A549 treated with dexamethasone at 1 μM for 4 hours (cell line): ENCODE measurements at places on chromosomes 16 and 17. TPM values are rescaled to one million over a fixed set of nuclear protein-coding genes. Genes with fewer than 3 reads are reported as not detected.

The SLC16A6 gene
- 0.27 to 0.49 TPM (median 0.44 TPM) in 5 replicates for total RNA-seq

The RSKR gene
- 1.8 to 5.6 TPM (median 4.3 TPM) in 5 replicates for total RNA-seq

The PCTP gene
- total RNA-seq: 17.6 to 22.8 TPM (median 20.7 TPM) in 5 replicates

The GLP2R gene
- 8.0 to 14.4 TPM (median 9.5 TPM) in 5 replicates for total RNA-seq
